Right lung (tissue), 10 donors: ENCODE measurements at places on chromosomes 1 and 21.

DNA sequence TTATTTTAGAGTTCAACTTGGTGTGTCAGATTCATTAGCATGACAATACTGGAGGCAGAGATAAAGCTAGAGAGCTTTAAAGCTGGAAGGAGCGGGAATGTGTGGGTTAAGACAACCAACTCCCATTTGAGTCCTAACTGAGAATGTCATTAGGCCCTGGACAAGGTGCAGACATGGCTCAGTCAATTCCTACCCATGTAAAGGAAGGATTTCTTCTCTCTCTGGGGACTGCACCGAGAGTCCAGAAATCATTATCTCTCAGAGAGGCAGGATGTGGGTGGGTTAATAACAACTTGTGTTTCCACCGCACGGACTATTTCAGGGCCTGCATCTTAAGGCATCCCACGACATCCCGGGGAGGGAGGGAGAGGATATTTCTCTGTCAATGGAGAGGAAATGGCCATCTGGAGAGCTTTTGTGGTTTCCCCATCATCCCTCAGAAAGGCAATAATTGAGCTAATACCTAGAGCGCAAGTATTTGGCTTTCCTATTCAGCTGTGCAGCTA lies 46.7 kb upstream of the SARS1 start:
- no peak for DNase-seq

- no peak for DNase-seq
Observed at GRCh38 chr1:37073854-37074379, 39.6 kb upstream of the GRIK3 start.

- DNase-seq, result no peak
Observed at GRCh38 chr1:99964806-99965205, 5.0 kb upstream of the SLC35A3 start.

DNA sequence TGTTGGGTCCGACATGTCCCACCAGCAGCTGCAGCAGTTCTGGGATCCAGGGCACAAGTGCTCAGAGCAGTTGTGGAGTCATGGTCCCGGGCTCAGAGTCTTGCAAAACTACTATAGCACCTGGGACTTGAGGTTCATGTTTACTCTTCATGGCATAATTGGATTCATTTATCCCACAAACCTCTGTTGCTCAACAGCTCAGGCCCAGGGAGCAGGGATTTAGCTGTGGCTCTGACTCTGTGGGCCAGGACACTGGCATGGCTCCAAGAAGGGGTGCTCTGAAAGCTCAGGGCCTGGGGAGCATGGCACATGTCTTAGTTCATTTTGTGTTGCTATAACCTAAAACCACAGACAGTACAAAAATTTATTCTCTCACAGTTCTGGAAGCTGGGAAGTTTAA lies 626.7 kb upstream of the ADGRL2 start:
- DNase-seq, result no peak

- DNase-seq, result no peak
Observed at GRCh38 chr21:22352088-22352487, 1353.9 kb downstream of the NCAM2 start.
